ENCODE measurements at places on chromosomes 7 and 10.

DNA sequence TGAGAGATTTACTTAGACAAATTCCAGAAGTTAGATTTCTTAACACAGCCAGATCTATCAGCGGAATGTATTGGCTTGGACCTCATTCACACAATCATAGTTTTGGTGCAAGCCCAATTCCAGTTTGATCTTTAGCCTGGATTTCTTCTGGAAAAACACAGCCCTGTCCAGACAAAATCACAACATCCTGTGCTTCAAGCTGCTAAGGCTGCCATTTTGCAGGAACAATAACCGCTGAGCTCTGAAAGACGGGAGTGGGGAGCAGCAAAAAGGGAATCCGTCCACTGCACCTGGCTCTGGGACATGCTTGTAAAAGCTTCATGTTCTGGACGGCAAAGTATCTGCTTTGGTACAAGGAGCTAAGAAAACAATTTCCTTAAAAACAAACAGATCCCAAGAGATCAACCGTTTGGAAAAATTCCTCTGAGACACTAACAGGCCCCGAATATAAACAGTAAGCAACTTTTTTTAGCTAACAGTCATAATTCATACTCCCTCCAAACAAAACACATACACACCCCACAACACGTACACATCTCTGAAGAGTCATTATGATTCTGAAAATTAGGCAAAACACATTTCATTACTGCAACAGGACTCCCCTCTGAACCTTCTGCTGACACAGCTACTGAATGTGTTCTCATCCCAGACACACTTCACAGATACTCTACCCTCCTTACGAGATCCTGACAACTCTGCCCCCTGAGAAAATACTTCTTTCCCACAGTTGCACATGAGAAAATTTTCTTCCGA lies 32.4 kb downstream of the ITIH5 start:
- DNase-seq = no peak

- no peak for DNase-seq
These were observed 5.6 kb downstream of the IL6 start for GRCh38 chr7:22732556-22733126.

GRCh38 chr7:156956727-156957126 lies 7.2 kb downstream of the NOM1 start:
- DNase-seq = no peak

- no peak for DNase-seq
These were observed 43.6 kb upstream of the LRRTM3 start for GRCh38 chr10:66882271-66882670.

- DNase-seq = no peak
These were observed 241.5 kb upstream of the PITRM1 start for GRCh38 chr10:3413937-3414666.

All from CD4-positive, alpha-beta T cell treated with Interferon gamma for 1 hour (primary cell).